Thymus (tissue), 14 donors: ENCODE measurements at places on chromosomes 11 and 22.

- DNase-seq = no peak
Measured at GRCh38 chr11:15829312-15829711, 527.0 kb downstream of the SOX6 start.

GRCh38 chr11:110217223-110217877 lies 79.1 kb downstream of the RDX start:
- DNase-seq = no peak

DNA sequence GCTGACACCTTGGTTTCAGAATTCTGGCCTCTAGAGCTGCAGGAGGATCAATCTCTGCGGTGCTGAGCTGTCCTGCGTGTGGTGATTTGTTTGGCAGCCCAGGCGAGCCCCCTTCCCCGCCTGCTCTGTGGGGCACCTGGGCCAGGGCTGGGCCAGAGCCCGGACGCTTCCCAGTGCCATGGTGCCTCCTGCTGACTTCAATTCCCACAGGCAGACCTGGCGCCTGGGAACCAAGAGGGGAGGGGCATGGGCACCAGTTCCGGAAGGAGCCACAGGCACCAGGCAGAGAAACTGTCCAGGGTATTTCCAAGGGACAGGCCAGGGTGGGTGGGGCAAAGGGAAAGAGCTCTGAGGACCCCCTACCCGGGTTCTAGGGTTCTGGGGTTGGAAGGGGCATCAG lies 197.8 kb downstream of the CTTN start:
- DNase-seq = no peak

- no peak for DNase-seq
Measured at GRCh38 chr22:41848468-41848867, 15.6 kb downstream of the SREBF2 start.

GRCh38 chr11:125957618-125958332 lies 11.9 kb downstream of the VSIG10L2 start:
- DNase-seq = peak; percentile 9

GRCh38 chr22:36838119-36839030 lies 21.5 kb upstream of the PVALB start:
- DNase-seq = no peak

DNA sequence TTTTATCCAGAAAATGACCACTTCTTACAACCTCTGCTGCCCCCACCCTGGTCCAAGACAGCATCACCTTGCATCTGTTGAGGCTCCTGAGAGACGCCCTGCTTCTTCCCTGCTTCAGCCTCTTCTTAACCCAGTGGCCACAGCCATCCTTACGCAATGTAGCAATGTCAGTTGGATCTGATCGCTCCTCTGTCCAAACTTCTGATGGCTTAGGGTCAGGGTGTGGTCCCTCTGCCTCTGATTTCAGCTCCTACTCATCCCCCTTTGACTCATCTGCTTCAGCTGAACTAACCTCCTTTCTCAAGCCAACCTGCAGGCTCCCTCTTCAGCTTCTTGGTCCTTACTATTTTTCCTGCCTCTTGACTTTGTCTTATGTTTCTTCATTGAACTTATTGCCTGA lies 280.8 kb downstream of the KIRREL3 start:
- no peak for DNase-seq

- no peak for DNase-seq
Measured at GRCh38 chr11:95364324-95365295, 133.6 kb upstream of the SESN3 start.

DNA sequence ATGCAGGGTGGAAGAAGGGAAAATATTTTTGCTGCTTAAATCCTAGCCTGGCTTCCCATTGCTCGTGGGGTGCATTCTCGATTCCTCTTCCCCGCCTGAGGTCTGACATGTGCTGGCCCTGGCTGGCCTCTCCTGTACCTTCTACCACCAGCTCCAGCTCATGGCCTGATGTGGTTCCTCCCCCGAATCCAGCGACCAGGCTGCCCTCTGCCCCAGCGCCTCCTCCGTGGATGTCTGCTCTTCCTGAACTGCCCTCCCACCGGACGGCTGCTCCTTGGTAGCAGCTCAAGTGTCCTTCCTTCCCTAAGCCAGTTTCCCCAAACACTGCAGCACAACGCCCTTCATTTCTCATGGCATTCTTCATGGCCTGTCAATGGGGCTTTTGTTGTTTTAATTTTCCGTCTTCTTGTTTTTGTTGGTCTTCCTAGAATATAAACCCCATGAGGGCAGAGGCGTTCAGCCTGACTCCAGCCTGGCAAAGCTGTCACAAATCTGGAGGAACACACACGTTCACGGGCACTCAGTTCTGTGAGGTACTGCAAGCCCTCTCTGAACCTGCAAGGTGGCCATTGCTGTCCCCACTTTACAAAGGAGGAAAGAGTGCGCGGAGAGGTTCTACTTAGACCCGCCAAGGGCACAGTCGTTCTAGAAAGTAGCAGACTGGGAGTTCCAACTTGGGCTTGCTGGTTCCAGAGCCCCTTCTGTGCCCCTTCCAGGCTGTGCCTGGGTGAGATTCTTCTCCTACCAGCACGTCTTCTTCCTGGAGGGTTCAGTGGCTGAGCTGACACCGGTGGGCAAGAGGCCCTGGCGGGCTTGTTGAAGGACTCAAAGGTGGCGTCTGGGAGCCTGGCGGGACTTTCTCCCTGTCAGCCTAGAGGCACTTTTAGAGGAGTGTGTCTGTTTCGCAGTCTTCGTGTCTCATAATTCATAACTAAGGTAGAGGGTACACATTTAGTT lies 953 bp upstream of the LRP5 start:
- DNase-seq = no peak

DNA sequence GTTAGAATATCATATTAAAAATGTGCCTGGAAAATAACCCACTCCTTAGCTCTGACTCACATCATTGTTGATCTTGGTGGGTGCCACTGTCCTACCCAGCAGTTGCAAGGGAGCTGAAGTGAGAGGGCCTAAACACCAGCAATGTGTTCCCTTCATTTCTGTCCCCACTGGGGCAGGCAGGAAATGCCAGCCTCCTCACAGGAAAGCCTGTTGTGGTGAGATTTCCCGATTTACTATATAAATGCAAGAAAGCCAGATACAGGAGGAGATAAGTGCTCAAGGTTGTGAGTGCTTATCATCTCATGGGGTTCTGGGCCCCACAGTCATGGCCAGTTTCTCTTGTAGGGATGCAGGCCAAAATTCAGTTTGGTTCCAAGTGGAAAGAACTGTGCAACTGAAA lies 15.8 kb upstream of the FLI1 start:
- no peak for DNase-seq

- no peak for DNase-seq
Measured at GRCh38 chr11:62545437-62546243, 966 bp downstream of the AHNAK start.

DNA sequence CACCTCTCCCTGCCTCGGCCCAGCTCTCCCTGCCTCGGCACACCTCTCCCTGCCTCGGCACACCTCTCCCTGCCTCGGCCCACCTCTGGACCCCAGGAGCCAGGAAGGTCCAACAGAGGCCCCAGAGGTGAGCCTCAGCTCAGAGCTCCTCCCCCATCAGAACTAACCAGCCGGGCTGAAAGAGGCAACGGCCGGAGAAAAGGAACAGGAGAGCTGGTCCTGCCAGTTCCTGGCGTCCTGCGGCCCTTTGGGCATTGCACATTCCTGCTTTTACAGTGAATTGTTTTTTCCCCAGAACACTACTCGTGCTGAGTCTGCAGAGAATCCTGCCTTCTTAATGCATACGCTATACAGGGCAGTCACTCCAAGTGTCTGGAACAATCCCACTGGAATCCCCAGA lies 45.8 kb downstream of the LMO1 start:
- DNase-seq = no peak

DNA sequence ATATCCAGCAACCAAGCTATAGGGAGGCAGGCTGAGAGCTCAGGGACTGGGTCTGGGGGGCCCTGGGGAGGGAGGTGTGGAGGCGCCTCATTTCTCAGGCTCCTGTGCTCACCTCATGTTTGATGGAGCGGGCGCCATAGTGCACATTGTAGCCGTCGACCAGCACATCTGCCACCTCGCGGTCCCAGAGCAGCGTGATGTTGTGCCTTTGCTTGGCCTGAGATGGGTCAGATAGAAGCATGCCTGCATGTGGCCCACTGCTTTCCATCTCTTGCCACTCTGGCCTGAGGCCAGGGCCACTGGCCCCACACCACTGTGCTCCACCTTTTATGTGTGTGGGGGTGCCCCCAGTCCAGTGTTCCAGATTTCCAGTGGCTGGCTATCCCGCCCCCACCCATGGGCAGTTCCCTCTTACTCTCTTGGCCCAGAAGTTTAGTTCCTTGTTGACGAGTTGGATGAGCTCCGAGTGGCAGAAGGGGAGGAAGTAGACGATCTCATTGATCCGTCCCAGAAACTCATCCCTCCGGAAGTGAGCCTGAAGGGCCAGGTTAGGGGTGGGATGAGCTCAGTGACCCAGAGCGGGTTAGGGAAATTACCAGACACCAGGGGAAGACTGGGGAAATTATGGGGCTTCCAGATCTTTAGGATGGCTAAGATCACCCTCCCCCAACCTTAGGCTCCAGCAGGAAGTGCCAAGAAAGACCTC lies 50.1 kb upstream of the PHOX2A start:
- DNase-seq = no peak

- peak; percentile 18 for DNase-seq
Measured at GRCh38 chr11:32374261-32374711, 61.1 kb downstream of the WT1 start.

DNA sequence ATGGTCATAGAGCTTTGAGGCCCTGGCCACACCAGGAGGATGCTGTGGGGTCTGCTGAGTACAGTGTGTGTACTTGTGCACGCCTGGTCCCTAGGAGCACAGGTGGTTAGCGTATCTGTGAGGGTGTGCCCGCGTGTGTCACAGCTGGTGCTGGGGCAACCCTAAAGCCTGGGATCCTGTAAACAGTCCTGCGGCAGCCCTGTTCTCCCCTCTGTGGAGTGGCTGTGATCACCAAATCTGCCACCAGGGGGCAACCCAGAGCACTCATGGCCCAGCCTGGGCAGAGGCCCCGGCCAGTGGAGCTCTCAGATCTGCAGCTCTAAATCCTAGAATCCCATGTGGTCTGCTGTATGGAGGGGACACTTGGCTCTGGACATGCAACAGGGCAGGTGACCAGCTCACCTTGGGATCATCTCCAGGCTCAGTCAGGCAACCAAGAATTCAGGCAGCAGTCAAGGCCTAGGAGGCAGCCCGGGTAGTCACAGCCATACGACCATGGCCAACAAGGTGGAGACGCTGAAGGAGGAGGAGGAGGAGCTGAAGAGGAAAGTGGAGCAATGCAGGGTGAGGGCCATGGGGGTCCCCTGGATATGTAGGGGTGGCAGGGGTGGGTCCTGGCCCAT lies 3.9 kb downstream of the SH3BP1 start:
- DNase-seq = no peak

DNA sequence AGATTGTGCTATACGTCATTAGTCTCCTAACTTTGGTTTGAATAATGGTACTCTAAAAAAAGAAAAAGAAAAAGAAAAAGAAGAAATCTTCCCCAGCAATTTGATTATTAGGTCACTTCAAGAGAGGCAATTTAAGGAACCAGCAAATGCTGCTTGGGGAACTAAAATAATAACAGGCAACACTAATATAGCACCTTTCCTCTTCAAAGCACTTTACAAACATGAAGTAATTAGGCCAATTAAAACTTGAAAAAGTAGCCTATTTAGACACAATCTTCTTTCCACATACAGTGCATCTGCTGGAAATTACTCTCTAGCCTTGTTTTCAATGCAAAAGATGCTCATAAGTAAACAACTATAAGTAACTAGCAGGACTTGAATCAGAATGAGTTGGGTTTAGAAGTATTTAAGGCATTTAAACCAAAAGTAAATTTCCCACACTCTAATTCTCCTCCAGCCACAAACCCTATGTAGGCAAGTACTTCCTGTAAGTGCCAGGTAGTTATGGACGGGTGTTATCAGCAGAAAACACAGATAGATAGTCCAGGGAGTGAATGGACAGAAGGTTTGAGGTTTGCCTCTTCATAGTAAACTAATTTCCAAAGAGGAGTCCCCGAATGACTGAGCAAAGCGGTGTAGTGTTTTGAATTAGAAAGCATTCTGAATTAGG lies 44.5 kb downstream of the LRRC4C start:
- no peak for DNase-seq

- DNase-seq = no peak
Measured at GRCh38 chr22:50603511-50604255, 3.1 kb downstream of the MAPK8IP2 start.

- peak; percentile 33 for DNase-seq
Measured at GRCh38 chr11:31810779-31811647, at the start of gene PAX6. Gene PAX6, minus strand, starts transcription at chr11:31811322. Its CDS starts 4,911 bp downstream, at chr11:31806411.

- DNase-seq = no peak
Measured at GRCh38 chr11:66901964-66902390, 45.1 kb downstream of the LRFN4 start.

DNA sequence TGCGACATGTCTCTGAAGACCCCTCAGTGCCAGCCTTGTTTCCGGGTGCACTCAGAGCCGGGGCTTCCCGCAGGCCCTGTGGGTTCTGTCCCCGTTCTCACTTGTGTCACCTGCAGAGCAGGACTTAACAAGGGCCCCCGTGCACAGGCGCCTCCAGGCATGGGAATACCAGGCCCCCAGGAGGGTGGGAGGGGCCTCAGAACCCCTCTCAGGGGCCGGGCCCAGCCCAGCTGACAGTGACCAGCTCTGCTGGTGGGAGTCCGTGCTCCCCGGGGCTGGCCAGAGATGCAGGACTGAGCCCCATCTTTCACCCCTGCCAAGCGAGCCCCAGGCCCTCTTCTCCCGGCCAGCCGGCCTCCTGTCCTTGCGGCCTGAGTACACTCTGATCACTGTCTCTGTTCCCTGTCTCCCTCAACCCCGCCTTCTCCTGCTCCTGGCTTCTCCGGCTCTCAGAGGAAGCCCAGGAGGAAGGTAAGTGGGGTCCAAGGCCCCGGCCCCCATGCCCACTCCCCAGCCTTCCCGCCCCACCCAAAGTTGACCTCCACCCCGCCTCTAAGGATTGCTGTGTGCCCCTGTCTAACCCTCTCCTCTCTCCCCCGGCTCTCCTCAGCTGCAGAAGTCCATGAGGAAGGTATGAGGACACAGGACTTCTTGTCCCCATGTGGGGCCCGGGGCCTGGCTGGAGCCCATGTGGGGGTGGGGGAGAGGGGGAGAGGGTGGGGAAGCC lies 5.3 kb downstream of the TNNT3 start:
- DNase-seq = no peak

DNA sequence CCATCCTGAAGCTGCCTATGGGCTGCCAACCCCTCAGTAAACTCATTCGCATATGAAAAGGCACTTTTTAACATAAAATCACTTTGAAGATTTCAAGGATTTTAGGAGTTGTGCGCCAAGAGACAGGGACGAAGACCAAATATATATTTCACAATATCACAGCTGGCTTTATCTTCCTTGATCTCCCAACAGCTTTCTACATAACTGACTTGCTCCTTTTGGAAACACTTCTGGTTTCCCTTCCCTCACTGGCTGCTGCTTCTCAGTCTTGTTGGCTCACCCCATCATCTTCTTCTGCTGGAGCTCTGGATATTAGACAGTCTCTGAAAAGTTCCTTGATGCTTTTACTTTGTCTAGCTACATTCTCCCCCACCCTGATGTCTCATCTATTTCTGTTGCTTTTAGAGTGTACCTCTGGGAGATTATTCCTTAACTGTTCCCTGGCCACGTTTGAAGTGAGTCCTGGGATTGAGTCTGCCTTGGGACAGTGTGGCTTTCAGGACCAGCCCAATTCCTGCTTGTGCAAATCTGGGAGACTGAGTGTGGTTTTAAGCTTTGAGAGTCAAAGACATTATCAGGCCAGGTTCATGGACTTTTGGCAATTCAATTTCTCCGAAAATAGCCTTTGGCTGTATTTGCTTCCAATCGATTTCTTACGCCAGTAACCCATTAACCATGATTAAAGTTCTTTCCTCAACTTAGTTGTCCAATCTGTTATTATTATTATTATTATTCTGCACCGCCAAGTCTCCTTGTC lies 30.9 kb upstream of the NNMT start:
- no peak for DNase-seq
